ENCODE measurements at places on chromosomes 5 and 9. TPM values are rescaled to one million over a fixed set of nuclear protein-coding genes. Genes with fewer than 3 reads are reported as not detected.

SLC27A6 gene
- 86.0 TPM for total RNA-seq

DRD1 gene
- total RNA-seq: not detected

TICAM2 gene
- 3.3 TPM for total RNA-seq

TRMT10B gene
- total RNA-seq: 1.7 TPM

WWC1 gene
- total RNA-seq: 24.3 TPM

FBP2 gene
- total RNA-seq: not detected

CHSY3 gene
- total RNA-seq: 9.5 TPM

CBY3 gene
- not detected for total RNA-seq

LHX3 gene
- total RNA-seq: not detected

LECT2 gene
- total RNA-seq: not detected

RFX3 gene
- 2.4 TPM for total RNA-seq

HTR4 gene
- total RNA-seq: not detected

SHC3 gene
- total RNA-seq: 0.79 TPM

PCDHGB6 gene
- total RNA-seq: 3.1 TPM

QRFP gene
- total RNA-seq: not detected

IL5 gene
- not detected for total RNA-seq

RANBP6 gene
- total RNA-seq: 44.4 TPM

CCL27 gene
- total RNA-seq: not detected

OR1Q1 gene
- not detected for total RNA-seq

SLCO4C1 gene
- total RNA-seq: not detected

PDE6A gene
- 0.11 TPM for total RNA-seq

LCN15 gene
- total RNA-seq: not detected

CXCL14 gene
- total RNA-seq: not detected

PRSS3 gene
- 0.79 TPM for total RNA-seq

MARCHF6 gene
- 57.3 TPM for total RNA-seq

OLFM1 gene
- 0.39 TPM for total RNA-seq

ZNF354B gene
- total RNA-seq: 11.8 TPM

SLC6A3 gene
- not detected for total RNA-seq

ADGRD2 gene
- not detected for total RNA-seq

ASS1 gene
- 5.5 TPM for total RNA-seq

SUSD3 gene
- 0.54 TPM for total RNA-seq

TXNDC8 gene
- not detected for total RNA-seq

HSPB3 gene
- total RNA-seq: not detected

SPATA9 gene
- total RNA-seq: 2.0 TPM

GABRA6 gene
- total RNA-seq: not detected

ALAD gene
- total RNA-seq: 19.2 TPM

C5orf46 gene
- 9.9 TPM for total RNA-seq

SEMA5A gene
- 351 TPM for total RNA-seq

MCC gene
- total RNA-seq: 6.0 TPM

RFESD gene
- total RNA-seq: 2.5 TPM

LRRC19 gene
- not detected for total RNA-seq

STC2 gene
- total RNA-seq: 19.4 TPM

NRARP gene
- not detected for total RNA-seq

MARCHF3 gene
- total RNA-seq: 16.1 TPM

PIP5K1B gene
- 0.39 TPM for total RNA-seq

CER1 gene
- total RNA-seq: not detected

KIF12 gene
- total RNA-seq: not detected

SMIM33 gene
- total RNA-seq: not detected

C5orf52 gene
- not detected for total RNA-seq

OTP gene
- total RNA-seq: not detected

MEGF10 gene
- total RNA-seq: 0.54 TPM

MARCOL gene
- total RNA-seq: not detected

TNFSF8 gene
- not detected for total RNA-seq

OR2S2 gene
- total RNA-seq: not detected

COL15A1 gene
- 0.54 TPM for total RNA-seq

IL3 gene
- total RNA-seq: not detected

NR2F1-AS1 gene
- total RNA-seq: 9.8 TPM

CYLC2 gene
- not detected for total RNA-seq

FAM151B gene
- 5.1 TPM for total RNA-seq

RAI14 gene
- total RNA-seq: 57.7 TPM
